ENCODE measurements at places on chromosomes 2 and 18.

DNA sequence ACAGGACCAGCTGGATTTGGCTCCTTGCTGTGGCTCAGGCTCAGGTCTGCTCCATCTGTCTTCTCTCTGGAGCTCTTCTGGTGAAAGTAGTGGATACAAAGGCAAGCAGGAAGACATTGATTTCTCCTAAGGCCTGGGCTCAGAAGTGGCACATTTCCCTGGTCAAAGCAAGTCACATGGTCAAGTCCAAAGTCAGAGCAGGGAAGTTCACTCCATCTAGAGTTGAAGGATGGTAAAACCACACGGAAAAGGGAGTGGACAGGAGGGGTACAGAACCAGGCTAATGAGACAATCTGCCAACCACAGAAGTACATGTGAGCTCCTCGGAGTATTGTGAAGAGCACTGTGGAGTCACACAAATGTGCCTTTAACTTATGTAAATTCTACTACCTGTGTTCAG lies 66.1 kb downstream of the MARCO start:
- DNase-seq, result no peak

DNA sequence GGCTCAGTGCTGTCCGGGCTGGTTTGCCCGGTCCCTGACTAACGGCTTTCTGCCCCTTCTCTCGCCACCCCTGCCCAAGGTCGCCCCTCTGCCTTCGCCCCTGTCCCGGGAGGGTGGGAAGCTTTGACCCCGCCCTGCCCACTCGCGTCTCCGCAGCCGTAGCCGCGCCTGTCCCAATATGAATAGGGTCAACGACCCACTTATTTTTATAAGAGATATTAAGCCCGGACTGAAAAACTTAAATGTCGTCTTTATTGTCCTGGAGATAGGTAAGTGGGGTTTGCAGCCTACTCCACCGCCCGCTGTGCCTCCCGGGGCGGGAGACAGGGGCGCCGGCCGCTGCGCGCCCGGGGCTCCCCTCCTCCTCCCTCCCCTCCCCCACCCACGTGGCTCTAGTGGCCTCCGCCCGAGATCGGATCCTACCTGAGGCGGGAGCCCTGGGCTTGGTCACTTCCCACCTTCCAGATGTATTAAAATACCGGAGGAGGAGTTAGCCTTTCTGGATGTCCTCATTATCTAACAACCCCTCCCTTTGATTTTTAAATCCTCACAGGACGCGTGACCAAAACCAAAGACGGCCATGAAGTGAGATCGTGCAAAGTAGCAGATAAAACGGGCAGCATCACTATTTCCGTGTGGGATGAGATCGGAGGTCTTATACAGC lies 633 bp downstream of the NABP1 start:
- peak; percentile 62 for DNase-seq

DNA sequence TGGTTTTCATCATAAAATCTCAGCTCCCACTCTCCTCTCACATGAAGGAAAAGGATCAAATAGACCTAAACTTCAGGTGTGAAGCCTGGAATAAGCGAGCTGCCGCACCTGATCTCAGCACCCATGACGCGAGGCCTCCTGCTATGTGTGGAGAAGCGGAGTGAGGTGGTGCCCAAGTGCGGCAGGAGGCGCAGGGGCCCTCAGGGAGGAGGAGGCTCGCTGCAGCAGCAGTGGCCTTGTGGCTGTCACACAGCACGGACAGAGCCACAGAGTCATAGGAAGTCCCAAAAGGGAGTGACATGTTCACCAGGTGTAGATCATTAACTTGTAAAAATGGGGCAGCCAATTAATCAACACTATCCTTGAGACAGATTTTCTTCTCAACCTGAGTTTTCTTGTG lies 9.1 kb downstream of the SCLY start:
- DNase-seq, result no peak

- DNase-seq, result no peak
These were observed 543.5 kb downstream of the METTL4 start for GRCh38 chr18:2027756-2028155.

- DNase-seq, result no peak
These were observed 17.8 kb upstream of the TCF4 start for GRCh38 chr18:55605733-55606338.

DNA sequence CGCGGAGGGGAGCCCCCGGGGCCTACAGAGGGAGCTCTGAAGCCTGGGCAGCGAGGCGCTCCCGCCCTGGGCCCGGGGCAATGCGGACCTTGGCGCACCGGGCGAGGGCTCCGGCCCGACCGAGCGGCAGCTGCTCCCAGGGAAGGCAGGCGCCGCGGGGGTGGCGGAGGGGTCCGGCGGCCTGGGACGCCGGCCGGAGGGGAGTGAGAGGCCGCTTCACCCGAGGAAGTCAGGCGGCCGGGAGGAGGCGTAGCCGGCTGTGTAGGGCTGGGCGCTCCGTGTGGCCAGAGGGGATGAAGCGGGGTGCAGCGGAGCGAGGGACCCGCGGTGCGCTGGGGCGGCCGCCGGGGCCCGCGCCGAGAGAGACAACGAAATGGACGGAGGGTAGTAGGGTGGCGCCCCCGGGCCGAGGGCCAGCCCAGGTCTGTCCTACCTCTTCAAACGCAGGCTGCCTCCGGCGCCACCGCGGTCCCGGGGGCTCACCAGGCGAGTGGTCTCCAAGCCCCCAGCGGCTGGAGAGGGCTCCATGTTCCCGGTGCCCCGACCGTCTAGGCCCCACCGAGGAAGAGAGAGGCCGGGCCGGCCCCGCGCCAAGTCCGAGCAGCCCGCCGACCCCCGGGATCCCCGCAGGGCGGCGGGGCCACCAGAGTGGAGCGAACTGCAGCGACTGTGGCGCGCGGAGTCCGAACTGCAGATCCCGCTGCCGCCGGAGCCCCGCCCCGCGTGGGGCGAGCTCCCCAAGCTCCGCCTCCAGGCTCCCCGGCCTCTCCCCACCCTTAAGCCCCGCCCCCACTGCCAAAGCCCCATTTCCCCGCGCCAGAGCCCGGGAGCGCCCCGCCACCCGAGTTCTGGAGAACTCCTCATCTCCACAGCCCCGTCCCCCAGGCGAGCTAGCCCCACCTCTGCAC lies at the start of gene SLC30A3:
Gene SLC30A3, minus strand, starts transcription at position 669 of the 908 bp plus-strand sequence. Its CDS starts 141 bp downstream, at position 528.
- peak; percentile 81 for DNase-seq

- no peak for DNase-seq
These were observed 121.0 kb downstream of the ANKRD44 start for GRCh38 chr2:197189426-197190099.

Data from left cardiac atrium (tissue), 4 donors.